ENCODE measurements at places on chromosomes 7 and 10.
A peak's percentile ranks its signal among the peaks of the same experiment; 100 is the strongest.

DNA sequence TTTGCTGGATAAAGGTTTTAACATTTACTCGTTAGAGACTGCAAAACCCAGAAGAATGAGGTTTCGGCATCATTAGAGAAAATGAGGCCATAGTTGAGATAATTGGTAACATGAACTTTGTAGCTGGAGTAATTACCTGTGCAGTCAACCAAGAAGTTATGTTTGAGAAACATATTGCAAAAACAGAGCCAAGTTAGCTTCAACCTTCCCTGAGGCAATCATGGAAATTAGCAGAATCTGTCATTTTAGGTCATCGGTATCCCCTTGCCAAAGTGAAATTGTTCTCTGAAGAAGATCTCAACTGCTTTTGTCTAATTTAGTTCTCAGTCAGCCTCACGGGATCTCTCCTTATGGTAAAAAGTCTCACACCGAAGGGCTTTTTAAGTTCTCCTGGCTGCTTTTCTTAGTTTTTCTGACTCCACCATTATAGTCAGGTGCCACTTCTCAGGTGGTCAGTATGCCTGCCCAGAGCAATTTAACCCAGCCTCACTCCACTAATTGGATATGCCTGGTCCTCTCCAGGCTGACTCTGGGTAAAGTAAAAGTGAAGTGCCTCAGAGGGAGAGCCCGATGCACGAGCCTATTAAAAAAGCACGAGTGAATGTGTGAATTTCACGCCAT, 52.5 kb downstream of the NRCAM start:
- no peak for DNase-seq

- DNase-seq: peak; percentile 78
Measured at GRCh38 chr7:69208848-69209247, 389.4 kb upstream of the AUTS2 start.

DNA sequence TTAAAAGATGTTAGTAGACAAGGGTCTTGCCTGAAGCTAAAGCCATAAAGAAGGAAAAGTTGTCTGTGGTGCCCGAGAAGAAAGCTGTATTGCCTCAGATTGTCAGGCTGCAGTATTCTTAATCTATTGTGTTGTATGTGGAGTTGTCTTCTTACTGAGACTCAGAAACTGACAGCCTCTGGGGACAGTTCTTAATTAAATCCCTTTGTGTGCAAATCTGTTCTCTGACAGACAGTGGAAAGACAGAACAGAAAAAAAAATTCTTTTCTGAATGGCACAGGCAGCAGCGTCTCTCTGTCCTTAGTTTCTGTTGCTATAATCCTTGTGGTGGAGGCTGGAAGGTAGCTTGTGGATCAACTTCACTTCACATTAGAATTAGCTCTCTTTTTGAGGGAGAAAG, 16.8 kb downstream of the VWC2 start:
- peak; percentile 58 for DNase-seq

GRCh38 chr10:71483135-71483534, 86.4 kb downstream of the CDH23 start:
- no peak for DNase-seq

GRCh38 chr7:29518616-29519015, 45.0 kb upstream of the PRR15 start:
- DNase-seq: no peak

DNA sequence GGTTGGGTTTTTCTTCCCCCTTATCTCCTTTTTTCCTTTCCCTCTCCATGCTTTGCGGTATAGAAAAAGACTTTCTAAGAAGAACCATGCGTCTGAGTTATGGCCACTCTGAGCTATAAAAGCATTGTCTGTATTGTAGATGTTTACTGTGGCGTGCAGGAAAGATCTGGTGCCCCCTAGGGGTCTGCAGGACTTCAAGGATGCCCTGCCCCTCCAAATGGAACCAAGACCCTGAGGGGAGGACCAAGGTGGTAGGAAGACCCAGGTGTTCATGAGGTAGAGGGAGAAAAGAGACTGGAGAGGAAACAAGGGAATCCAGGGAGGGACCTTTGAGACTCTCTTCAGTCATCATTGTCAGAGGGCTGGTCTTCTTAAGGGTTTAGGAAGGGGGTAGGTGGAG, 68.8 kb downstream of the CYP26A1 start:
- no peak for DNase-seq

- no peak for DNase-seq
Measured at GRCh38 chr10:51699145-51699474, 285 bp downstream of the CSTF2T start.

DNA sequence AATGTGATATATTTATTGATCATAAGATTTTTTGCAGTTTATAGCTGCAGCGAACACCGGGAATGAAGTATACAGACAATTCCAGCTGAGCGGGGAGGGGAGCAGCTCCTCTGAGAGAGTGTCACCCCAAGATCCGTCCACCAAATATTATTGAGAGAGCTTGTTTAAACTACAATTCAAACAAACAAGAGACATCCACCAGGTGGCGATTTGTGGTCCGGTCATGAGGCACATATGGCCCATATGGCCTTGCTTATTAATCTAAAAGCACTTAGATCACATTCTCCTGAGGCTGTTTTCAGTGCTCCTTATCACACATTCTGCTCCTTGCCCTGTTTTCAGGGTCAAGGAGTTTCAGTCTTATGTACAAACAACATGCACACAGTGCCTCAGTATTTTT, 83.1 kb downstream of the THSD7A start:
- no peak for DNase-seq

DNA sequence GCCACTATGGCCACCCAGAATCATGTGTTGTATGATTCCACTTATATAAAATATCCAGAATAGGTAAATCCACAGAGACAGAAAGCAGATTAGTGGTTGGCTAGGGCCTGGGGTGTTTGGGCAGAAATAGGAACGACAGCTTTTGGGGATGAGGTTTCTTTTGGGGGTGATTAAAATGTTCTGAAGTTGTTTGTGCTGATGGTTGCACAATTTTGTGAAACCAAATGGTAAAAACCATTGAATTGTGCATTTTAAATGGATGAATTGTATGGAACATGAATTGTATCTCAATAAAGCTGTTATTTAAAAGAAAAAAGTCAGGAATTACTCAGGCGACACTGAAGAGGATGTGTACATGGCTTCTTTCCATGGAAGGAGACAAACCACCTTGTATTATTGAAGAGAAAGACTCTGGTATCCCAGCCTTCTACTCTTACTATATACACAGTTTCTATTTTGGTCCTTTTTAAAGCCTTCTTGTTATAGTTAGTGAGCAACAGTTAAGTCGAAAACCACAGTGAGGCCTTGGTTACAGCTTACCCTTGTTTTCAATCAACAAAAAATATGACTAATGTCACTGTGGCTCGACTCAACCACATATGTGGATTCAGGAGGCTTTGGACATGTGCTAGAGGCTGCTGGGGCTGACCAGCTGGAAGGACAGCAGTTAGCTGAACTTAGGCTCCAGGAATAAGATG, 57.1 kb upstream of the KMT2E start:
- no peak for DNase-seq

DNA sequence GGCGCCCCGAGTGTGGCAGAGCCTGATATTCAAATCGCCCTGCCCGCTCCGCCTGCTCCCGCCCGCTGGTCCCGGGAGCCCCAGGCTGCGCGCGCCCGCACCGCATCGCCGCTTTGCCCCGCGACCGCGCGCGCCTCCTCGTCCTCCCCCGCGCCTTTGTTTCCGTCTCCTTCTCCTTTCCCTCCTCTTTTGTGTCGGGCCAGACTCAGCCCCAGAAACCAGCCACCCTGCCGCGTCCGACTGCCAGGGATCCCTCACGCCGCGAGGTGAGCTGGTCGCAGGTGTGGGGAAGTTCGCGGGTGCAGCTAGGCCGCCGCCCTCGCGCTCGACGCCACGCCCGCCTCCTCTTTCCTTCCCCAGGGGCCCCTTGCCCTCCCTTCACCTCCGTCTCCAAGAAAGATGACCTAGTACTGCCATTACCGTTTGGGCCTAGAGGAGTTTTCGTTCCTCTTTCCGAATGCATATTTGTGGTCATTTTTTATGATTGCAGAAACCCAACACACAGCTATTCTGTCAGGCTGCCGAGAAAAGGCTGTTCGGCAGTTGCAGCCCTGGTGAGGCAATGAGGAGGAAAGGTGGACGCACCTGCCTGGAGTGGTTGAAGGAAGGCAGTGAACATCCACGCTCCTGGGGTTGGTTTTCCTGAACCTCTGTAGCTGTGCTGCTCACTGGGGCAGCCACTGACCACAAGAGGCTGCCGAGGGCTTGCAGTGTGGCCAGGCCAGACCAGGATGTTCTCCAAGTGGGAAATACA, 107.3 kb downstream of the SNX10 start:
- peak; percentile 94 for DNase-seq

GRCh38 chr10:89576696-89577095, 41.3 kb upstream of the SLC16A12 start:
- DNase-seq: no peak

DNA sequence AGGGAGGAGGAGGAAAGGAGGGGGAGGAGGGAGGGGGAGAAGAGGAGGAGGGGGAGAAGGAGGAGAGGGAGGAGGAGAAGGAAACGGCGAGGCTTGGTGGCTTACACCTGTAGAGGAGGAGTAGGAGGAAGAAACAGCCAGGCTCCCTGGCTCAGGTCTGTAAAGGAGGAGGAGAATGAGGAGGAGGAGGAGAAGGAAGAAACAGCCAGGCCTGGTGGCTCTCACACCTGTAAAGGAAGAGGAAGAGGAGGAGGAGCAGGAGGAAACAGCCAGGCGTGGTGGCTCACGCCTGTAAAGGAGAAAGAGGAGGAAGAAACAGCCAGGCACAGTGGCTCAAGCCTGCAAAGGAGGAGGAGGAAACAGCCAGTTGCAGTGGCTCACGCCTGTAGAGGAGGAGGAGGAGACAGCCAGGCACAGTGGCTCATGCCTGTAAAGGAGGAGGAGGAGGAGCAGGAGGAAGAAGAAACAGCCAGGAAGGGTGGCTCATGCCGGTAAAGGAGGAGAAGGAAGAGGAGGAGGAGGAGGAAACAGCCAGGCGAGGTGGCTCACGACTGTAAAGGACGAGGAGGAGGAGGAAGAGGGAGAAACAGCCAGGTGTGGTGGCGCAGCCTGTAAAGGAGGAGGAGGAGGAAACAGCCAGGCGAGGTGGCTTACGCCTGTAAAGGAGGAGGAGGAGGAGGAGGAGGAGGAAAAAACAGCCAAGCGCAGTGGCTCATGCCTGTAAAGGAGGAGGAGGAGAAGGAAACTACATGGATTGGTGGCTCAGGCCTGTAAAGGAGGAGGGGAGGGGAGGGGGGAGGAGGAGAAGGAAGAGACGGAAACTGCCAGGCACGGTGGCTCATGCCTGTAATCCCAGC, 14.9 kb upstream of the CRCP start:
- DNase-seq: peak; percentile 48

GRCh38 chr10:93897070-93897780, 3.4 kb downstream of the SLC35G1 start:
- no peak for DNase-seq

- DNase-seq: no peak
Measured at GRCh38 chr7:47489624-47490023, 92.3 kb downstream of the TNS3 start.

GRCh38 chr10:104638861-104639589, 2.1 kb upstream of the SORCS3 start:
- DNase-seq: no peak

GRCh38 chr10:59950105-59950504, 43.7 kb upstream of the CCDC6 start:
- DNase-seq: no peak

DNA sequence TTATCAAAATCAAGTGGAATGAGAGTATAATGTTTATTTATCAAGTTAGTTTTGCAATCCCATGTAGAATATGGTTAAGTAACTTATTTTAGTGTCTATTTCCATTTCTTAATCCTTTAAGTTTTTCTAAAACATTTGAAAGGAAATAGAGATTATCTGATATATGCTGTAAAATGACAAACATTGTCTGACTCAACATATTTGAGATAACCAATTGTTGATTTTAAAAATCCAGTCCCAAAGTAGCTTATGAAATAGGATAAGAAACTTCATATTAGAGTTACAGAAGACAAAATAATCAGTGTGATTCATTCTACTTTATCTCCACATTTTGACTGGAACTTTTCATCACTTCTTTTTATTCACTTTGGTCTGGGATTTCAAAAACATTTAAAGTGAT, 38.7 kb upstream of the CDK1 start:
- DNase-seq: no peak

- no peak for DNase-seq
Measured at GRCh38 chr7:50317221-50317678, 12.7 kb downstream of the IKZF1 start.
